A549 treated with CpdA at 1 μM for 4 hours (cell line): ENCODE measurements at places on chromosomes 4 and X. TPM values are rescaled to one million over a fixed set of nuclear protein-coding genes. Genes with fewer than 3 reads are reported as not detected.

The SRPX gene
- total RNA-seq, result 5.2 to 6.6 TPM (median 6.4 TPM) in 5 replicates

The CPE gene
- 1.7 to 2.6 TPM (median 2.0 TPM) in 5 replicates for total RNA-seq

The POU3F4 gene
- total RNA-seq, result not detected in 5 replicates

The SYTL5 gene
- 0.34 to 0.52 TPM (median 0.41 TPM) in 5 replicates for total RNA-seq

The TKTL2 gene
- not detected in 5 replicates for total RNA-seq

The PGM2 gene
- 14.0 to 14.7 TPM (median 14.2 TPM) in 5 replicates for total RNA-seq

The EDNRA gene
- total RNA-seq, result 0.30 to 0.55 TPM (median 0.35 TPM) in 5 replicates

The GPR173 gene
- not detected in 5 replicates for total RNA-seq

The GAGE12J gene
- not detected in 5 replicates for total RNA-seq

The NWD2 gene
- not detected in 5 replicates for total RNA-seq

The MID1 gene
- total RNA-seq, result 38.0 to 54.9 TPM (median 47.8 TPM) in 5 replicates

The LUZP4 gene
- not detected in 5 replicates for total RNA-seq

The MRPL1 gene
- 20.3 to 27.4 TPM (median 23.0 TPM) in 5 replicates for total RNA-seq

The PHOX2B gene
- total RNA-seq, result not detected in 5 replicates

The ERAS gene
- total RNA-seq, result 0.10 TPM in 1 of 5 replicates, not detected in the others

The PRSS12 gene
- 0.13 to 0.40 TPM (median 0.24 TPM) in 5 replicates for total RNA-seq

The ERCC6L gene
- 11.5 to 17.5 TPM (median 12.8 TPM) in 5 replicates for total RNA-seq

The OPRPN gene
- not detected in 5 replicates for total RNA-seq

The ZDHHC15 gene
- total RNA-seq, result not detected in 5 replicates

The SLC25A53 gene
- 3.7 to 5.0 TPM (median 4.5 TPM) in 5 replicates for total RNA-seq

The ZCCHC18 gene
- 0.13 to 0.31 TPM (median 0.21 TPM) in 4 of 5 replicates, not detected in the other for total RNA-seq

The MCF2 gene
- 0.03 to 0.06 TPM in 2 of 5 replicates, not detected in the others for total RNA-seq

The MAGEA6 gene
- total RNA-seq, result 10.7 to 13.3 TPM (median 12.0 TPM) in 5 replicates

The CXXC4 gene
- 0.03 TPM in 2 of 5 replicates, not detected in the others for total RNA-seq

The CFAP99 gene
- total RNA-seq, result 0.07 to 0.08 TPM in 2 of 5 replicates, not detected in the others

The CCDC149 gene
- total RNA-seq, result 1.8 to 2.6 TPM (median 2.2 TPM) in 5 replicates

The AMER1 gene
- total RNA-seq, result 2.0 to 2.8 TPM (median 2.5 TPM) in 5 replicates

The AMTN gene
- total RNA-seq, result 0.09 TPM in 1 of 5 replicates, not detected in the others

The EVC gene
- total RNA-seq, result 9.0 to 14.6 TPM (median 12.1 TPM) in 5 replicates

The SMIM20 gene
- total RNA-seq, result 26.2 to 28.1 TPM (median 27.0 TPM) in 5 replicates

The MAGEC1 gene
- 0.01 to 0.10 TPM (median 0.05 TPM) in 4 of 5 replicates, not detected in the other for total RNA-seq

The ADRA2C gene
- 5.3 to 11.7 TPM (median 10.4 TPM) in 5 replicates for total RNA-seq

The ETDA gene
- total RNA-seq, result not detected in 5 replicates

The NXF2 gene
- total RNA-seq, result not detected in 5 replicates

The UGT2B11 gene
- 0.03 to 0.06 TPM in 2 of 5 replicates, not detected in the others for total RNA-seq

The GAGE2A gene
- not detected in 5 replicates for total RNA-seq

The SPANXN3 gene
- total RNA-seq, result not detected in 5 replicates

The RPS6KA3 gene
- 45.1 to 58.5 TPM (median 57.6 TPM) in 5 replicates for total RNA-seq

The GLRA2 gene
- not detected in 5 replicates for total RNA-seq

The DMRTC1 gene
- 0.09 TPM in 1 of 5 replicates, not detected in the others for total RNA-seq

The NLRP2B gene
- not detected in 5 replicates for total RNA-seq

The ADH7 gene
- not detected in 5 replicates for total RNA-seq

The FBXW7 gene
- 4.6 to 9.7 TPM (median 6.0 TPM) in 5 replicates for total RNA-seq

The UGT2B10 gene
- total RNA-seq, result 0.07 to 0.09 TPM in 2 of 5 replicates, not detected in the others

The AKAP4 gene
- not detected in 5 replicates for total RNA-seq

The GAGE1 gene
- total RNA-seq, result not detected in 5 replicates

The VSIG4 gene
- total RNA-seq, result not detected in 5 replicates

The ANK2 gene
- 0.75 to 0.93 TPM (median 0.84 TPM) in 5 replicates for total RNA-seq

The RNF150 gene
- 0.19 to 0.49 TPM (median 0.31 TPM) in 5 replicates for total RNA-seq

The SPATA4 gene
- total RNA-seq, result 0.18 to 0.78 TPM (median 0.20 TPM) in 3 of 5 replicates, not detected in the others

The USP11 gene
- total RNA-seq, result 46.0 to 55.4 TPM (median 51.2 TPM) in 5 replicates

The CTAG1B gene
- total RNA-seq, result not detected in 5 replicates

The NSG1 gene
- total RNA-seq, result 0.60 to 0.98 TPM (median 0.90 TPM) in 5 replicates

The FAT1 gene
- 127 to 187 TPM (median 147 TPM) in 5 replicates for total RNA-seq

The SCRG1 gene
- not detected in 5 replicates for total RNA-seq

The GPRASP1 gene
- 0.29 to 0.47 TPM (median 0.37 TPM) in 5 replicates for total RNA-seq

The CLGN gene
- total RNA-seq, result 5.0 to 7.0 TPM (median 5.2 TPM) in 5 replicates
